ENCODE measurements at places on chromosomes 6 and 20.

DNA sequence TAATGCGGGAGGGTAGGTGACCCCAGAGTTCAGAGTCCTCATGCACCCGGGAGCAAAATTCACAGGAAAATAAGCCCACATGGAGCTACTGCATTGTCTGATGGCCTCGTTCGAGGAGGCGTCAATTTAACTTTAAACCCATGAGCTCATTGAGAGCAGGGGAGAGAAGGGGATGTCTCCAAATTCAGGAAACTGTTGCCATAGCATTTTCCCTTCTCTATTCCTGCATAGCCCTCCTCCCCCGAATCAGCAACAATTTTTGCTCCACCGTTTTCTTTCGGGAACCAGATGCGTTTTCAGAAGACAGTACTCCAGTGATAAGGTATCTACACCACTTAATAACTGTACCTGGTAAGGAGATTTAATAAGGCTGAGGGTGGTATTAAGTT is 324 bp upstream of the LAMP5 start:
- no peak for DNase-seq

GRCh38 chr6:26240157-26241032 is 124.6 kb upstream of the BTN3A2 start:
- DNase-seq, result no peak

DNA sequence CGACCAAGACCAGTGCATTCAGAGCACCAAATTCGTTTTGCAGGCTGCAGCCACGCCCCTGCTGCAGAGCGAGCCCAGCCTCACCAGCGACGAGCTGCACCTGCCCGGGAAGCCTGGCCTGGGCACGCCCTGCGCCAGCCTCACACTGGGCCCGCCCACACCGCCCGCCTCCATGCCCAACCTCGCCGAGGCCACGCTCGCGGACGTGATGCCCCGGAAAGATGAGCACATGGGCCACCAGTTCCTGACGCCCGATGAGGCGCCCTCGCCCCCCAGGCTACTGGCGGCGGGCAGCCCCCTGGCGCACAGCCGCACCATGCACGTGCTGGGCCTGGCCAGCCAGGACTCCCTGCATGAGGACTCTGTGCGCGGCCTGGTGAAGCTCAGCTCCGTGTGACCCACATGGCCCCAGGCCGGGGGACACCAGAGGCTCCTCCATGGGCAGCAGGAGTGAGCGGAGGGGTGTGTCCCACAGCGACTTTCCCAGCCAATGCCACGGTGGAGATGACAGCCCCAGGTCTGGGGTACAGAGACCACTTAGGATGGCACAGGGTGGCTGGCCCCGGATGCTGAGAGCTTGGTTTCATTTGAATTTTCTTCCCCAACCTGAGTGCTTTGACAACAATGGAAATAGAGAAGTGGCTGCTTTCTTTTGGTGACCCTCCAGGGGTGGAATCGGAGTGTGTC is 150.2 kb upstream of the SNX9 start:
- no peak for DNase-seq

GRCh38 chr20:33651562-33652048 is 10.5 kb upstream of the C20orf144 start:
- DNase-seq, result no peak

DNA sequence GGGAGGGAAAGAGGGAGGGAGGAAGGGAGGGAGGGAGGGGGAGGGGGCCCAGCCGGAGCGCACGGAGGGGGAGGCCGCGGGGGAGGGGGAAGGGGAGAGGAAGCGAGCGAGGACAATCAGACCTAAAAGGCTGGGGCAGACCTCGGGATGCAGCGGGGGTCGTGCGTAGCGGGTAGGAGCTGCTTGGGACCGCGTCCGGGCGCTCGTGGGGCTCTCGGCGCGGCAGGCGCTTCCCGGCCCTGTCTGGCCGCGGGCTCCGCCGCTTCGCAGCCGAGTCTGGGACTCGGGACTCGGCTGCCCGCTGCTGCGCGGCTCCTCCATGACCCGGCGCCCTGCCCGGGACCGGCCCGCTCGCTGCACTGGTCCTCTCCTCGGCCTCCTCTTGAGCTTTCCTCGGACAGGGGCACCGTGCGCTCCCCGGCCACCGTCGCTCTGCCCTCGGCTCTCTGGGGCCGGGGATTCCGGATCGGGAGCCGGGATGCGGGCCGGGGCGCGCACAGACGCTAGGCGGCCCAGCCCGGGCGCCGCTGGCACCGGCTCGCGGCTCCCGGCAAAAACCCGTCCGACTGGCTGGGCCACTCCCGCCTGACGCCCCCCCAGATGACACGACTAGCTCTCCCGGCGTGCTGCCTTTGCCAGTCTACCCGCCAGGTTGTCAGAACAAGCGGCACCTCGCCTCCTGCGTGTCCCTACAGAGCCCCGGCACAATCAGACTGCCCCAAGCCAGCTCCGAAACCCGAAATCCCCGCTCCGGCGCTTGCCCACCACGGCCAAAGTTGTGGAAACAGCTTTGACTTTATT is 2.2 kb downstream of the TFAP2A start:
- DNase-seq, result no peak

- no peak for DNase-seq
Measured at GRCh38 chr6:20708367-20709124, 174.3 kb downstream of the CDKAL1 start.

- DNase-seq, result no peak
Measured at GRCh38 chr20:19995220-19995863, 21.8 kb upstream of the NAA20 start.

All from stimulated activated CD8-positive, alpha-beta memory T cell treated with anti-CD3 and anti-CD28 coated beads, Interleukin-15, amount 100 ng/mL, for 1 hour (primary cell).